ENCODE measurements at places on chromosomes 5 and 9. TPM values are rescaled to one million over a fixed set of nuclear protein-coding genes. Genes with fewer than 3 reads are reported as not detected.

NEURL1B gene
- total RNA-seq: 33.6 TPM

GDA gene
- total RNA-seq: not detected

SAXO1 gene
- not detected for total RNA-seq

DNA sequence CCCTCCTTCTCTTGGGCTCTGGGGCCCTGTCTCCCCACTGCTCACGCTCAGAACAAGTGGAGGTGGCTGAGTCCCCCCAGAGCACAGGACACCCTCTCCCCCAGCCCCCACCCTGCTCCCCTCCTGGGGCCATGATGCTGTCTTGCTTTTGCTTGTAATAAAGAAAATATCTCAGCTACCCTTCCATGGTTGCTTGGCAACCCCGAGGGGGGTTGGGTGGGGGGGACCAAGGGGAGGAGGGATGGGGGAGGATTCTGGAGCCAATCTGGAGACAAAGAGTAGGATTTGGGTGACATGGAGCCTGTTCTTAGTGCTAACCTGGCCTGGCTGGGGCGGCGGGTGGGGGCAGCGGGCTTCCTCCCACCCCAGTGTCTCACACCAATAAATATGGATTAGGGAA, 16.1 kb upstream of the CERCAM start:
- no peak for DNase-seq
- H3K4me3 ChIP-seq: no peak overlapping the region

GRCh38 chr5:91162534-91163381, 220.4 kb downstream of the ARRDC3 start:
- DNase-seq: peak; percentile 33
- H3K36me3 ChIP-seq: no peaks in the 10 kb centered on the region
- peak overlapping the region; percentile 89 for H3K27ac ChIP-seq
- H3K4me3 ChIP-seq: no peak overlapping the region

- H3K36me3 ChIP-seq: no peaks in the 10 kb centered on the region
- H3K27ac ChIP-seq: peak overlapping the region; percentile 98
- peaks cover 80% of the 10 kb centered on the region for H3K4me1 ChIP-seq
- H3K27me3 ChIP-seq: no peaks in the 10 kb centered on the region
- peak overlapping the region; percentile 78 for H3K4me3 ChIP-seq
Measured at GRCh38 chr5:132258102-132259068, 889 bp downstream of the PDLIM4 start.

- no peaks in the 10 kb centered on the region for H3K36me3 ChIP-seq
- H3K4me1 ChIP-seq: peaks cover 41% of the 10 kb centered on the region
- no peak overlapping the region for H3K4me3 ChIP-seq
- no peak for DNase-seq
- no peaks in the 10 kb centered on the region for H3K27me3 ChIP-seq
Measured at GRCh38 chr5:58924306-58924705, 341.4 kb downstream of the RAB3C start.

DNA sequence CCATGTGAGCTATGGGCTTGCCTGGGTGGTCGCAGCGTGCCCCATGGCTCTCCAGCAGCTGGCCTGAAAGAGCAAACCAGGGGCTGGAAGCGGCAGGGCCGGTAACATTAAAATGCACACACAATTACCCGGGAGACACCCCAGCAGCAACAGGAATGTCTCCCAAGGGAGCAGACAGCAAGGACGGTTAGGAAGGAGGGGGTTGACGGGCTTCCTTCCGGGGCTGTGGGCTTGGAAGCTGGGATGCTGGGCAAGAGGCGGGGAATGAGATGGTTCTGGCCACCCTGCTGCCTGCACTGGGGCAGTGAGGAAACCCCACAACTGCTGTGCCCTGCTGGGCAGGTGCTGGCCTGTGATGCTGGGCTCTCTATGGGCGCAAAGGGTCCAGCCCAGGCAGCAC, 71.8 kb upstream of the ADAMTS2 start:
- no peak overlapping the region for H3K4me3 ChIP-seq
- H3K27ac ChIP-seq: no peak overlapping the region
- H3K36me3 ChIP-seq: no peaks in the 10 kb centered on the region
- H3K27me3 ChIP-seq: no peaks in the 10 kb centered on the region
- no peaks in the 10 kb centered on the region for H3K4me1 ChIP-seq

DNA sequence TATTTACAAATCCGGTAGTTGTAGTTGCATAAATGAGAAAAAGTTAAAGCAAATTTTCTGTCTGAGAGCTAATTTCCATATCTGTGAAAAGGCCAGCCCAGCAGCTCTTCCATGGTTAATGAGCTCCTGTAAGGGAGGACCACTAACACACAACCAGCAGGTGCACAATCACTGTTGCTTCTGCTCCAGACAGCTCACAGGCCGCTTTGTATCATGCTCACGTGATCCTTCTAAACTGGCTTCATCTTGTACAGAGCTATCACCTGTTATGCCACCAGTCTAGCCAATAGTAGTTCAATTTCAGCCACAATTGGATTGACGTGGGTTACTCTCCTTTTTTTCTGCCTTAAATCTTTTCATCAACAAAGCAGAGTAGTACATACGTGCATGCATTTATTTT, 38.3 kb upstream of the FBXL17 start:
- H3K36me3 ChIP-seq: no peaks in the 10 kb centered on the region
- H3K27ac ChIP-seq: no peak overlapping the region
- no peak for DNase-seq
- H3K4me3 ChIP-seq: no peak overlapping the region
- H3K27me3 ChIP-seq: no peaks in the 10 kb centered on the region

- H3K27me3 ChIP-seq: no peaks in the 10 kb centered on the region
- no peaks in the 10 kb centered on the region for H3K4me1 ChIP-seq
- no peaks in the 10 kb centered on the region for H3K36me3 ChIP-seq
- no peak for DNase-seq
Measured at GRCh38 chr5:112138526-112138925, 280.6 kb downstream of the EPB41L4A start.

- no peaks in the 10 kb centered on the region for H3K36me3 ChIP-seq
- peak overlapping the region; percentile 92 for H3K27ac ChIP-seq
- no peak for DNase-seq
- H3K27me3 ChIP-seq: no peaks in the 10 kb centered on the region
Measured at GRCh38 chr5:16615741-16616535, 859 bp downstream of the RETREG1 start.

- no peak overlapping the region for H3K27ac ChIP-seq
- DNase-seq: no peak
- no peaks in the 10 kb centered on the region for H3K4me1 ChIP-seq
Measured at GRCh38 chr5:106759581-106759980, 911.2 kb downstream of the EFNA5 start.

GRCh38 chr5:22076586-22076985, 776.6 kb downstream of the CDH12 start:
- no peaks in the 10 kb centered on the region for H3K27me3 ChIP-seq
- H3K27ac ChIP-seq: no peak overlapping the region
- H3K36me3 ChIP-seq: no peaks in the 10 kb centered on the region
- H3K4me1 ChIP-seq: no peaks in the 10 kb centered on the region

- no peaks in the 10 kb centered on the region for H3K27me3 ChIP-seq
- no peak overlapping the region for H3K27ac ChIP-seq
- H3K36me3 ChIP-seq: no peaks in the 10 kb centered on the region
Measured at GRCh38 chr5:173758676-173759075, 129.5 kb upstream of the CPEB4 start.

GRCh38 chr5:73424556-73424977, 24.0 kb downstream of the FOXD1 start:
- H3K36me3 ChIP-seq: no peaks in the 10 kb centered on the region
- no peak overlapping the region for H3K4me3 ChIP-seq
- H3K4me1 ChIP-seq: no peaks in the 10 kb centered on the region
- H3K27me3 ChIP-seq: peaks cover 50% of the 10 kb centered on the region
- no peak for DNase-seq

- no peak overlapping the region for H3K4me3 ChIP-seq
- no peaks in the 10 kb centered on the region for H3K4me1 ChIP-seq
- no peak overlapping the region for H3K27ac ChIP-seq
- H3K36me3 ChIP-seq: no peaks in the 10 kb centered on the region
Measured at GRCh38 chr5:149948993-149949392, 4.4 kb upstream of the PDE6A start.

DNA sequence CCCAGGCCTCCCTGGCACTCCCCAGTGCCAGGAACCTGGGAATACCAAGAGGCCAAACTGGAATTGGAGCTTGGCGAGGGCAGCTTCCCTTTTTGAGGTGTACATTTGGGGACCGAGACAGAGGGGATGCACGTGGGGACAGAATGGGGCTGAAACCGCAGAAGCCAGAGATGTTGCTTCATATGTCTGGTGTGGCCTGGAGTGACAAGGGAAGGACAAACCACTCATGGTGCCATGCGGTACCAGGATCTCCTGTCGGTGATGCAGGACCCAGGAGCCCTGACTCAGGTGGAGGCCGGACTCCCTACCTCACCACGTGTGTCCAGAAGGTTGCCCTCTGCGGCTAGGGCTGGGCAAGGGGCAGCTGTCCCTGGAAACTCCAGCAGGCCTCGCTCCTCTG, 4.0 kb upstream of the CSF2 start:
- H3K27me3 ChIP-seq: no peaks in the 10 kb centered on the region
- DNase-seq: no peak
- no peaks in the 10 kb centered on the region for H3K36me3 ChIP-seq
- H3K4me3 ChIP-seq: no peak overlapping the region
- H3K4me1 ChIP-seq: no peaks in the 10 kb centered on the region

DNA sequence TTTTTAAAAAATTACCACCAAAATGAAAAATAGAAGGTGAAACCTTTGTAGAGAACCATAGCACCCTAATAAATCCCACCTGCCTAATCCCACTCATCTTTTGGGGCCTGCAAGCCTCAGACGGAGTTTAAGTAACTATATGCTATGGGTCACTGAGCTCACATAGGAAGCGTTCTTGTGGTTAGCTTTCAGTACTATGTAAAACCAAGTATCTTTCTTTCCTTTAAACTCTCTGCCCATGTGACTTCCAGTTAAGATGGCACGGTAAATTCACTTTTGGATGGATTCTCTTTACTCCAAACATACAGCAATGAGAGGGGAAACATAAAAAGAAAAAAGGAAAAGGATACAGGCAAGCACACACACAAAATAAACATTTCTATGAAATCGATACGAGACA, 50.9 kb downstream of the FANCC start:
- no peak for DNase-seq
- H3K4me3 ChIP-seq: no peak overlapping the region
- H3K27me3 ChIP-seq: no peaks in the 10 kb centered on the region
- H3K36me3 ChIP-seq: no peaks in the 10 kb centered on the region
- peaks cover 15% of the 10 kb centered on the region for H3K4me1 ChIP-seq

- no peaks in the 10 kb centered on the region for H3K4me1 ChIP-seq
- H3K27me3 ChIP-seq: no peaks in the 10 kb centered on the region
- H3K36me3 ChIP-seq: no peaks in the 10 kb centered on the region
- DNase-seq: no peak
Measured at GRCh38 chr9:110140276-110140675, 67.7 kb downstream of the C9orf152 start.

- H3K27ac ChIP-seq: no peak overlapping the region
- no peaks in the 10 kb centered on the region for H3K36me3 ChIP-seq
- H3K27me3 ChIP-seq: no peaks in the 10 kb centered on the region
- no peak overlapping the region for H3K4me3 ChIP-seq
- H3K4me1 ChIP-seq: no peaks in the 10 kb centered on the region
Measured at GRCh38 chr9:134895097-134895496, 14.5 kb downstream of the FCN2 start.

DNA sequence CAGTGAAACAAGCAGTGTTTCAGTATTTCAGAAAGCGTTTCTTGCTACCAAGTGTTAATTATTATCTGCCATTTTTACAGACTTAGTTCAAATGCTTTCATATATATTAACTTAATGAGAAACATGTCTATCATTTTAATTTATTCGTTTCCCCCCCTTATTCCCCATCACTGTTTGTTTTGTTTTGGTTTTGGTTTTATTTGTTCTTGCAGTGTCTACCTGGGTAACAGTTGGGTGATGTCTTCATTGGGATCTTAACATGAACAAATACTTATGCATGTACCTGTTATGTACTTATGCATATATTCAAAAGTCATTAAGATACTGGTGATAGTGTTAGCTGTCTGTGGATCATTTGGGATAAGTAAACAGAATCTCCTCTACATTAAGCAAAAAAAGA, 108.0 kb downstream of the CDC42SE2 start:
- DNase-seq: no peak
- H3K36me3 ChIP-seq: no peaks in the 10 kb centered on the region
- no peak overlapping the region for H3K27ac ChIP-seq
- H3K4me3 ChIP-seq: no peak overlapping the region

- peak; percentile 23 for DNase-seq
- H3K4me1 ChIP-seq: no peaks in the 10 kb centered on the region
- H3K4me3 ChIP-seq: peak overlapping the region; percentile 41
- H3K27ac ChIP-seq: peak overlapping the region; percentile 83
- no peaks in the 10 kb centered on the region for H3K27me3 ChIP-seq
Measured at GRCh38 chr5:159051421-159052282, 48.1 kb downstream of the EBF1 start.
